ENCODE measurements at places on chromosomes 1 and 21.

DNA sequence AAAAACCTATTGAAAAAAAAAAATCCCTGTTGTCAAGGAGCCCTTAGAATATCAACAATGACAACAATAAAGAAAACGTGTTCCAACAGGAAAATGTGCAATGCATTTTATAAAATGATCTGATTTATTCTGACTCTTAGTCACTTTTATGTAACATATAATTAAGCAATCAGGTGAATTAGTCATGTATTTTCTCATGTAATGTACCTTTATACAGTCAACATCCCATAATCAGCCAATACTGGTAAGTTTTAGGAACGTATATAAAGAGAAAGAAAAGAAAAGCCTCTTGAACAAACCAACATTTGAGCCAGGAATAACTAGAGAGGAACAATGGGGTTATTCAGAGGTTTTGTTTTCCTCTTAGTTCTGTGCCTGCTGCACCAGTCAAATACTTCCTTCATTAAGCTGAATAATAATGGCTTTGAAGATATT is at the start of gene CLCA4:
CLCA4 (plus strand) TSS at position 292 of the 435 bp plus-strand sequence; CDS start at position 334, 42 bp downstream.
- peak; percentile 7 for DNase-seq

GRCh38 chr1:23611601-23612327 is 52.5 kb upstream of the ID3 start:
- peak; percentile 37 for DNase-seq

GRCh38 chr1:227732586-227733308 is 2.4 kb downstream of the JMJD4 start:
- DNase-seq: no peak

GRCh38 chr1:175978476-175978875 is 228.6 kb downstream of the COP1 start:
- DNase-seq: no peak

DNA sequence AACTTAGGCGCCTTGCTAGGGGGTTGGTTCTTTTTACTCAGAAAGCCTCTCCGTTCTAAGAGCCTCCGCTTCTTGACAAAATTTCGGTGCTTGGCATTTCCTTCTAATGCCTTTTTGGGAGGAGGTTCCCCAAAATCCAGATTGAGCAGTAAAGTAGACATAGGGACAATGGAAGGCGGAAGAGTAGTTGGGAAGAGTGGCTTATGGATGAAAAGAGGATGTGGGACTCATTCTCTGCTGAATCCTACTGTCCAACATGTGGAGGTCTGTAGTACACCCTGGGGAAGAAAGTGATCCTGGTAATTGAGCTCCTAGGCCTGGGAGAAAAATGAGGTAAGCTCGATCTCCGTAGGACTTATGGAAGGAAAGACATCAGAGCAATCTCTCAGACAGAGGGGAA is 777 bp upstream of the METTL25B start:
- DNase-seq: no peak

GRCh38 chr1:154796303-154796892 is 73.7 kb downstream of the KCNN3 start:
- DNase-seq: no peak

GRCh38 chr1:28632560-28632959 is 10.3 kb downstream of the TAF12 start:
- DNase-seq: no peak

GRCh38 chr1:219060798-219061197 is 112.9 kb upstream of the LYPLAL1 start:
- no peak for DNase-seq

- DNase-seq: no peak
Measured at GRCh38 chr1:235999259-235999925, 65.5 kb downstream of the NID1 start.

DNA sequence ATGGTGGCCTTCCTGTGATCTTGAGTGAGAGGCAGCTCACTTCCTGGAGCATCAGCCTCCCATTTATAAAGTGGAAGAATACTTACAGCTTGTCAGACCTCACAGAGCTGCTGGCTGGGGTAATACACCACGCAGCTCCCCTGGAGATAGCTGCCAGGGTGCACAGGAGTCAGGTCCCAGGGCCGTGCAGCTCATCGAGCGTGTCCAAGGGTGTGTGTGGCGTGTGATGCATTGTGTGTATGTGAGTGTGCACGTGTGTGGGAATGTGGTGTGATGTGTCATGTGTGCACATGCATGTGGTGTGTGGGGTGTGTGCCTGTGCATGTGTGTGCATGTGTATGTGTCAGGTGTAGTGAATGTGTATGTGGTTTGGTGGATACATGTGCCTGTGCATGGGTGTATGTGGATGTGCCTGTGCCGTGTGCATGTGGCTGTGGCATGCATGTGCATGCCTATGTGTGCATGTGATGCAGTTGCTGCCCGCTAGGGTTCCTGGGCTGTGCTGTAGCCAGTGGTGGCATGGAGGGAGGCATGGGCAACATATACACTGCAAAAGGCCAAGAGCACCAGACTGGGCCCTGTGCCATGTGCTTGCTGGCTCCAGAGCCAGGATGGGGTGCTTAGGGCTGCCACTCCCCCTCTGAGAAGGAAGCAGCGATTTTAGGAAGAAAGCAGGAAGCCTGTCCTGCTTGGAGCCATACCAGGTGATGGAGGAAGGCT is 24.6 kb downstream of the WNT3A start:
- DNase-seq: no peak

- no peak for DNase-seq
Measured at GRCh38 chr1:210646258-210646616, 317.5 kb downstream of the HHAT start.

DNA sequence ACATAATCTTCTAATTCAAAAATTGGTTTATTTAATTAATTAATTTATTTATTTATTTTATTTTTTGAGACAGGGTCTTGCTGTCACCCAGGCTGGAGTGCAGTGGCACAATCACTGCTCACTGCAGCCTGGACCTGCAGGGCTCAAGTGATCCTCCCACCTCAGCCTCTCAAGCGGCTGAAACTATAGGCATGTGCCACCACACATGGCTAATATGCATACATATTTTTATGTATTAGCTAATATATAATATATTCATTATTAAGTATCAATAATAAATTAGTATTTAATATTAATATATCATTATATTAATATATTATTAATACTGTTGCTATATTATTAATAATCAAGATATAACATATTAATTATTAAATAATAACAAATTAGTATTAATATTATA is 406.7 kb downstream of the GPATCH2 start:
- no peak for DNase-seq

DNA sequence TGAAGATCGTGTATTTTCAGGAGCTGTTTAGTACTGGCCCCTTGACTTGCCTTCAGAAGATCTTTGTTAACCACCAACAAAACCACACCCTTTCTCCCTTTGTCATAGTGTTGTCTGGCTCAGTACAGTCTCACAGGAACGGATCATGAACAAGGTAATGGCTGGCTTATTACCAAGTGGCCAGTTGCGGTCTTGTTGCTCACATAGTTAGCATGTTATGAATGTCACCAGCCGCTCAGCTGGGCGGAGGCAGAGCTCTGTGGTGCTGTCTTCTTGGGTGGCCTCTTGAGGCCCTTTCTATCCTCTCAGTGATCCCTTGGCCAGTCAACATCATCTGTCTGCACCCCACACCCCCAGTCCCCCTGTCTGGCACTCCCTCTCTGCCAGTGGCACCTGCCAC is 21.4 kb downstream of the CNIH3 start:
- DNase-seq: no peak

- no peak for DNase-seq
Measured at GRCh38 chr1:42282024-42282579, 52.9 kb downstream of the FOXJ3 start.

DNA sequence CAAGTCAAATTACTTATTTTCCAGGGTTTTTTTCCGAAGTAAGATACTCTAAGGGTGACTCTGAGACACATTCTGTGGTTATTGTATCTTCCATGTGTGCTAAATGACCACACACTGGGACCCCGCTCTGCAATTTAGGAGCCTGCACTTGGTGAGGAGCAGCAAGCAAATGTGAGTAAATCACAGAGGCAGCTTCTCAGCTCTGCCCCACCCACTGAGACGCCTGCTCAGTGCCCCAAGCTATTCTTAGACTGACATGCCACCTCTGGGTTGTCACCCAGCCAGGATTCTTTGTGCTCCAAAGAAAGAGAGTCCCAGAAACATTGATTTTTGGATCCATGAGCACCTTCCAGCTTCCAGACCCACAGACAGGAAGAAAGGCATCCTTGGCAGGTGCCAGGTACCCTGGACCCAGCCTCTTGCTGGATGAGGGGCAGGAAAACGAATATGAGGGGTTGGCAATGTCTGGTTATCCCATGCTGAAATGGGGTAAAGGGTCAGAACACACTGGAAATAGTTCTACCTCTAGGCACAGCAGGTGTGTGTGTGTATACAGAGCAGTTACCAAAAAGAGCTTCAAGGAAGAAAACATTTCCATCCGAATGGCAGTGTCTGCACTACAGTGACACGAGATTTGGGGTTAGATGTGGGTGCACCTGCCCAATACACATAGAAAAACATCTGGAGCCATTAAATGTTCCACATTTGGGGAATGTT is 41.2 kb downstream of the TNR start:
- no peak for DNase-seq

GRCh38 chr1:180971273-180971997 is 51.2 kb downstream of the STX6 start:
- no peak for DNase-seq

DNA sequence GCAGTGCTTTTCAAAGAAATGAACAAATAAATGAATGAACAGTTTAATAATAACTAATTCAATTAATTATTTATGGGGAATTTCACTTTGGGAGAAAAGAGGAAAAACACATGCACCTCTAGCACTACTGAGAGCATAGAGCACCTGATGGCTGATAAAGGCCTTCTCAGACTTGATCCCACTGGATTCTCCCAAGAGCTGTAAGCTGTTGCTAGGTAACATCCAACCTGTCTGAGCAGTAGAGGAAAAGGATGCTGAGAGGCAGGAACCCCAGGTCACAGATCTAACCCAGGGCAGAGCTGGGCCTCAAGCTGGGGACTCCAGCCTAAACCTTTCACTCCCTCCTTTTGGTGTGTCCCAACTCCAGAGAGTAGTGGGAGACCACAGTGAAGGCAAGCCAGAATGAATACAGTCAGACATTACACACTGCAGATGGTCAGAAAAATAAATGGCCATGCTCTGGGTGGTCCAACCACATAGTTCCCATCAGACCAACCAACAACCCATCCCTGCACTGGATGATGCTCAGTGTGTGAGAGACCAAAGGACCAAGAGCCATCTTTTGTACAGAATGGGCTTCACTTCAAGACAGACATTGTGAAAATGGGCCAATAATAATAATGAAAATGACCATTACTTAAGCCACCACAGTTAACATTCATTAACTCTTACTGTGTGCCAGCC is 15.4 kb downstream of the TRABD2B start:
- no peak for DNase-seq

- DNase-seq: no peak
Measured at GRCh38 chr1:35574655-35575415, 1.7 kb downstream of the TFAP2E start.

DNA sequence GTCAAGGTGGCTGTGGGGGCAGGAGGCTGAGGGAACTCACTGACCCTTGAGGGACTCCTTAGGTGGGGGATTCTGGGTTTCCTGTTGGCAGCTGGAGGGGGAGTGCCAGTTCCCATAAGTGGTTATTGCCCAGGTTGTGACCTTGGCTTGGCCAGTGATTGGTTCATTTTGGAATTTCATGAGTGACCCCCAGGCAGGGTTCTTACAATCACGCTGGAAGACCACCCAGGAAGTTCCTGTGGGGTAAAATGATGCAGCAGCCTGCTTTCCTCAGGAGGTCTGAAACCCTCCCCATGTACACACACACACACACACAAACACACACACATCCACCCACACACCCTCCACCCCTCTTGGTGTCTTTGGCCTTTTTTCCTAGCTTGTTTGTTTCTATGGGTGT is 16.9 kb downstream of the VANGL1 start:
- DNase-seq: no peak

Measured in NCI-H345 (cell line).